ENCODE measurements at places on chromosomes 3 and 15.

DNA sequence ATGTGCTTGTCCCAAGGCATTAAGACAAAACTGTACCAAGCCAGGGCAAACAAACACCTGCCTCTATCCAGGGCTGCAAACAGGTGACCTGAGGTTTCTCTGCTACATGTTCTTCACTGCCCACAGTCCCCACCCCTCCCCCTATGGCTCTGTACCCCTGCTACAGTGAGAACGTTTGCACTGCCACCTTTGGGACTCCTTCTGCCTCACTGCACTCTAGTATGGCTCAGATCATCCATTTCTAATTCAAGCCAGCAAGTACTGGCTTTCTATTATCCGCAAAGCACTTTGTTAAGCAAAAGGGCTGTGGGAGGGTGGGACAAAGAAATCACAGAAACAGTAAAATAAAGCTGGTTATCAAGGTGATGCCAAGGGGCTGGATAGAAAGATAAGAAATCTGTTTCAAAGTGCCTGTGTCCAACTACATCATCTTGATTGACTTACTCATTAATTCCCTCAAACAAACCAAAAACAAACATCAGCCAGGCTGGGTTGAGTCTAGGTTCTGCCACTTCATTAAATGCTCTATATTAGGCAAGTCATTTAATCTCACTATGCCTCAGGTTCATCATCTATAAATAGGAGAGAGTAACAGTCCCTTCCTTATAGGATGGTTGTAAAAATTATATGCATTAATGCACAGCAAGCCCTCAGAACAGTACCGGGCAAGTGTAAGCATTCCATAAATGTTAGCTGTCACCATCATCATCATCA, 95.3 kb downstream of the PDZRN3 start:
- no peak for DNase-seq

DNA sequence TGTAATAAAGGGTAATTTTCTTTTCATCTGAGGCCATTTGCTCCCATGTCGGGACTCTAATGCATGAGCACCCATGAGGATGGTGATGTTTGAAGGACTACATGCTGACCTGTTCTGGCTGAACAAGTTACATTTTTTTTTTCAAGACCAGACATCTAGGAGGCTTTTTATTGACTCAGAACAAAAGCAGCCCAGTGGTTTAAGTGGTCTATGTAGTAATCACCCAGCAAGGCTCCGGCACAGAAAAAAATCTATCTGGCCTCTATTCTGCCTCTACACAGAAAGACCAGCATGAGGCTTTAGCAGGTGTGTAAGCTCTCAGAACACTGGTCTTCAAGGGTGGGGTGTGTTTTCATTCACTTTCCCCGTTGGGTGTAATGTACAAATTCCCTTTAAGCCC, 95.1 kb upstream of the ZBED2 start:
- DNase-seq, result no peak

GRCh38 chr3:64244011-64244942, 19.0 kb upstream of the PRICKLE2 start:
- peak; percentile 60 for DNase-seq

GRCh38 chr3:11618904-11619303, 24.8 kb downstream of the VGLL4 start:
- DNase-seq, result no peak

DNA sequence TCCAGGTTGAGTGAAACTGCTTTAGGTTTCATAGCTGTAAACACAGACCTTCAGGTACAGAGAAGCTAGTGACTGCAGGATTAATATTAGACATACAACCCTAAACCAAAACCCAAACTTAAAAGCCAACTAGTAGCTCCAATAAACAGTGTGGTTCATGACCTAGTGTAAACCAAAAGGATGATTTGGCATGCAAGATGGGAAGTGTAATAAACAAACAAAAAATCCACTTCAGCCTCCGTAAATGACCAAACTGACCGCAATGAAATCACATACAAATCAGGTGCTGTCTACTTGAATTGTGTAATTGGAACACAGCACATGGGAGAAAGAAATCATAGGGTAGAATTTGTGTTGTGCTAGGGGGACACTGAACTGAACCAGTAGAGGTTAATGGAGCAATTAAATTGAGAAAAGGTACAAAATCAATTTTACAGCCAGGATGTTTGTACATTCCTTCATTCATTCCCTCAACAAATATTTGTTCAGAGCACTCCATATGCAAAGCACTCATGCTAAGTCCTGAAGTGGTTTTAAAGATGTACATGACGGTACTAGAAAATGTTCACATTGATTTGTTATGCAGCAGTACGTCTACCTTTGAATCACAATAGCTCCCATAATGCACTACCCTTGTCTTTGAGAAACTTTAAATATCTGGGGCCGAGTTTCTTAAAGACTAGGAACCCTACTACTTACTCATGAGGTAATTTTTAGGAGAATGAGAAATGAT, 21.4 kb upstream of the CHST2 start:
- DNase-seq, result no peak

DNA sequence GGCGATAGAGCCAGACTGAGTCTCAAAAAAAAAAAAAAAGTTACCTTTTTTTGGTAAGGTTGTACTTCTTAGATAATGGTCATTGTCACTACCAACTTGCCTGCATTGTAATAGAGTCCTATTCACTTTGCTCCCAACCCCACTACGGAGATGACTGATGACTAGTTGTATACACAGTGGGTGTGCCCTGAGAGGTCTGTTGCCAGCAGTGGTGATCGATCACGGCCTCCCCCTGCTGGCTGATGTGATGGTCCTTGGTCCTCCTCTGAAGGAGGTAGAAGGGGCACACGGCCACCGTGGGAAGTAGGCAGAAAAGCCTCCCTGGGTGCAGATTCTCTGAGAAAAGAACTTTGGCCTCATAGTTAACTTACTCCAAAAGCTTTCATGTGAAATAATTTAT, 10.7 kb downstream of the GCNT3 start:
- peak; percentile 35 for DNase-seq

GRCh38 chr3:53775834-53776251, 70.4 kb downstream of the CHDH start:
- DNase-seq, result no peak

DNA sequence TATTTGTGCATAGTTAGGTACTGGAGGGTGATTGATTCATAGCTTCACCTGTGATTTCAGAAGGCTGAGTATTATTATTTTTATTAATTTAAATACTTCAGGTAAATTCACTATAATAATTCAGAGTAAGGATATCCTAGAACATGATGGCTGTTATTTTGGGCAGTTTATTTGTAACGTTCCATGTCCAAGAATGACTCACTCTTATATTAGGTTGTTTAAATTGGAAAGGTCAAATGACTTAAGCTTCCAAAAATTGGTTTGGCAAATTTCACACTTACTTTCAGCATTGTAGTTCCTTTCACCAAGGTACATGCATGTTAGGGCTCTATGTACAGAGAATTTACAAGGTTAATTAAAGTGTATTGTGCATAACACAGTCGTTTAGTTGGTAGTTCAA, 120.2 kb downstream of the EPHA3 start:
- no peak for DNase-seq

- no peak for DNase-seq
These were observed 14.2 kb upstream of the CLEC3B start for GRCh38 chr3:45011756-45012508.

DNA sequence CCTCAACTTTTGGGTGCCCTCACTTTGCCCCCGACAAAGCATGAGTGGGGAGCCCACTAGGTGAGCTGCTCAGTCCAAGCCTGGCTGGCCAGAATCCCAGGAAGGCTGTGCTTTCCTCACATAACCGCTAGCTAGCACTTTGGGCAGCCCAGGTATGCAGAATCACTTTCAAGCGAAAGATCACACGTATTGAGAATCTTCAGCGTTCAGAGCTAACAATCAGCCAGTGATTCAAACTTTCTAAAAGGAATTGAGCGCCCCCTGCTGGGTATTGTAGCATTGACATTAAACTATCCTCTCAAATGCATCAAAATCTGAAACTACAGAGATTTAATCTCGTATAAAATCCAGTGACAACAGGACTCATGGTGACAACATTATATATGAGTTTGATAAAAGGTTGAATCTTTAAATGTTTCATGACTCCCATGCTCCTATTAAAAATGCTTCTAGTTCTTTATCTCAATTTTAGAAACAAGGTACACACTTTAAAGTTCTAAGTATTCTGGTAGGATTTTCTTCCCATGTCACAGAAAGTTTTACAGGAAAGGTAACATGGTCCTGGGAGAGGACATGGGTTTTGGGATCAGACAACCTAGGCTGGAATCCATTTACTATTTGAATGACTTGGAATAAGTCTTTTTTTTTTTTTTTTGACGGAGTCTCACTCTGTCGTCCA, 11.8 kb downstream of the ANAPC13 start:
- peak; percentile 87 for DNase-seq

- DNase-seq, result no peak
These were observed 45.0 kb downstream of the IQSEC1 start for GRCh38 chr3:13028010-13028821.

GRCh38 chr3:115071601-115072000, 75.5 kb downstream of the ZBTB20 start:
- DNase-seq, result no peak

DNA sequence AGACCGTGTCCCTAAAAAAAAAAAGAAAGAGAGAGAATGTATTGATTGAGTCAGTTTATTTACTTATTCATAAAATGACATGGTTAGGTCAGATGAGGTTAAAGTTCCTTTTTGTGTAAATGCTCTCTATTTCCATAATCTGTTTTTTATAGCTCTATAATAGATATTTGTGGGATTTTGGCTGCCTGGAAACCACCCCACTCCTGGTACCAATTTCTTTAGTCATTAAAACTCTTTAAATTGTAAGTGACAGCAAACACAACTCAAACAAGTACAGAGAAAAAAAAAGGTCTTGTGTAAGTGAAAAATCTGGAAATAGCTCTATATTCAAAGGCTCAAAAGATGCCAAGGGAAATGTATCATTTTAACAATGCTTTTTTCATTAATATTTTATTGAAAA, 11.0 kb upstream of the PPP4R2 start:
- no peak for DNase-seq

- no peak for DNase-seq
These were observed 30.9 kb downstream of the ITPR1 start for GRCh38 chr3:4523710-4524698.

DNA sequence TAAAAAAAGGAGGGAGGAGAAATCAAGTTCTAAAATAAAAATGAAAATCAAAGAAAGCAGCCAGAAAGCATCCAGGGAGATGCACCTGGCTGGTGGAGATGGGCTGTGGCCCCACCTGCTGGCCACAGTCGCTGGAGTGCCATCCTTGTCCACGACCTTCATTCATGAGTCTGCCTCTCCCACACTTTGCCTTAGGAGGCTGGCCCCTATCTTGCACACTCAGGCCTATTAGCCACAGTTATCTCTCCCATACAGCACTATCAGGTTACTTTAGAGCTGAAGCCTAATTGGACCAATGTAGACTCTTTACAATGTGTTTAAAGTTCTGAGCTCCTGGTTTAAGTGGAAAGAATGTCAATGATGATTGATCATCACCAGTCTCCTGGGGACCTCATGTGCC, 392.0 kb upstream of the RORA start:
- no peak for DNase-seq

- DNase-seq, result no peak
These were observed 85.6 kb downstream of the MCF2L2 start for GRCh38 chr3:183342824-183343223.

GRCh38 chr15:43859546-43859945, 32.7 kb downstream of the WDR76 start:
- no peak for DNase-seq

- DNase-seq, result no peak
These were observed 63.5 kb downstream of the CMSS1 start for GRCh38 chr3:99881121-99881524.

DNA sequence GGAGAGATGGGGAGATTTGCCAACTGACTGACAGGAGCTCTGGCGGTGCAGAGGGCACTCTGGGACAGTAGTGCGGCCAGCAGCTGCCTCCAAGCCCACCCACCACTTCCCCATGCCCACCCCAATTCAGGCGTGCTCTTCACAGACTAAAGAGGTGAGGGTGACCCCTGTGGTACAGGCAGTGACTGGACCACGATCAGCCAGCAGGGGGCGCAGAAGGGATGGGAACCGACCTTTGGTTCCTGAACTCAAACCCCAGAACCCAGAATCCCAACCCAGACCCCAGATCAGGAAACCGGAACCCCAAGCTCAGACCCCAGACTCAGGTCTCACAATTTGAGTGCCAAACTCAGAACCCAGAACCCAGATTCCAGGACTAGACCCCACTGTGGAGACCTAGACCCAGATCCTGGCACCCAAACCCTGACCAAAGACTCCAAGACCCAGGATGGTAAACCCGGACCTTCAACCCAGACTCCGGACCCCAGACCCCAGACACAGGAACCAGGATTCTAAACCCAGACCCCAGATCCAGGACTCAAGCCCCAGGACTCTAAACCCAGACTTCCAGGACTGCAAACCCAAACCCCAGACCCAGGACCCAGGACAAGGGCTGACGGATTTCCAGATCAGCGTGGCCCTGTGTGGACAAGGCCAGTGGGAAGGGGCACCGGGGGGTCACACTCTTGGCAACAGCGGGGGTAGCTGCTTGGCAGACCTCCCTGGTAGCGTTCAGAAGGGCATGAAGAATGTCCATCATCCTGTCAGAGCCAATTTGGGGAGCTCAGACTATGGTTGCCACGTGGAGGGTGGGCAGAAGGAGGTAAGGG, 3.7 kb upstream of the MYL3 start:
- DNase-seq, result peak; percentile 41

GRCh38 chr15:56775641-56776040, 42.3 kb upstream of the ZNF280D start:
- DNase-seq, result no peak

DNA sequence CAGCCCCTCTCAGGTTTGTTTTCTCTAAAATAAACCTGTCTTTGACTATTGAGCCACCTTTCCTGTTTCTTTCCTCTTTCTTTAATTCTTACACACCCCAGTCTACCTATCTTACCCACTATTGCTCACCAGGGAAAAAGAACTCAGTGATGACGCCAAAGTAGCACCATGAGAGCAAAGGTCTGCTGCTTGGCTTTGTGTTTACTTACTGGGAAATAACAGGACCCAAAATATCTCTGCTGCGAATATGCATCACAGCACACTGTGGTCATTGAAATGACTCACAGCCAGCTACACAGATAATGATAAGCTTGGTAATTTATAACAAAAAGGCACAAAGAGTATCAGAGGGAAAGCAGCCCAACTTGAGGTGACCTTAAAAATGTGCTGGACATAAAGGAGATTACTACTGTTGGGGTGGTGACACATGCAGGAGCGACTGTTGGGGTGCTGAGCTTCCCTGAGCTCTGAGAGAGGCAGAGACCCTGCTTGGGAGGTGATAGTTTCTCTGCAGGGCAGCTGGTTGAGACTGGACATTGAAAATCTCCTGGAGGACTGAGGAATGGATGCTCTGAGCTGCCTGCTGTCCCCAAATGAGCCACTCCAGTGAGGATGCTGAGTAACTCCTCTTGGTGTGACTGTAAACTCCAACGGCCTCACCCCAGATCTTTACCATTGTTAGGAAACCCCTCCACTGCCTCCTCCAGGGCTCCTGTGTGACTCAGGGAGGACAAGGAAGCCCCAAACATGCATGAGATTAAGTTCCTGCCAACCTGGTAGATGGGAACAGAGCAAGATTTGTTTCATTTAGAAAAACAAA, 14.5 kb downstream of the EFCAB12 start:
- no peak for DNase-seq

DNA sequence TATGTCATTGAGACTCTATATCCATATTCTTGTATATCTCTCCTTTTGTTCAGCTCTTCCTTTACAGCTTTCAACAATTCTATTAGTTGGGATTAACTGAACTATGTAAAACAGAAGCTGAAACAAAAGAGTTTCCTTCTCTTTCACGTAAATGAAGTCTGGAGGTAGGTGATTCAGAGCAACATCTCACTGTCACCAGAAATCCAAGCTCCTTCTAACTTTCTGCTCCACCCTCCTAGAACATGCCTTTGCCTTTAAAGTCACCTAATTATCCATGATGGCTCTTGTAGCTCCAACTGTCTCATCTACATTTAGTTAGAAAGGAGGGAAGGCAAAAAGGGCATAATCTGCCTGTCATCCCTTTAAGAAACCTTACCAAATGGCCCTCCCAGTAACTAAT, 458.2 kb upstream of the MDFIC2 start:
- no peak for DNase-seq

Measured in Kasumi-1 (cell line).